ENCODE measurements at places on chromosomes 13 and 19. TPM values are rescaled to one million over a fixed set of nuclear protein-coding genes. Genes with fewer than 3 reads are reported as not detected.
A peak's percentile ranks its signal among the peaks of the same experiment; 100 is the strongest.

KIR3DL1 gene
- total RNA-seq: not detected

OR10H1 gene
- not detected for total RNA-seq

TMEM145 gene
- total RNA-seq: not detected

TPP2 gene
- total RNA-seq: 71.7 TPM

KBTBD7 gene
- total RNA-seq: 9.0 TPM

IGLON5 gene
- 0.04 TPM for total RNA-seq

- no peak for DNase-seq
Observed at GRCh38 chr13:39602277-39602613, 748 bp downstream of the LHFPL6 start.

GRCh38 chr13:111874981-111875380 lies 192.0 kb upstream of the SOX1 start:
- DNase-seq: no peak

DNA sequence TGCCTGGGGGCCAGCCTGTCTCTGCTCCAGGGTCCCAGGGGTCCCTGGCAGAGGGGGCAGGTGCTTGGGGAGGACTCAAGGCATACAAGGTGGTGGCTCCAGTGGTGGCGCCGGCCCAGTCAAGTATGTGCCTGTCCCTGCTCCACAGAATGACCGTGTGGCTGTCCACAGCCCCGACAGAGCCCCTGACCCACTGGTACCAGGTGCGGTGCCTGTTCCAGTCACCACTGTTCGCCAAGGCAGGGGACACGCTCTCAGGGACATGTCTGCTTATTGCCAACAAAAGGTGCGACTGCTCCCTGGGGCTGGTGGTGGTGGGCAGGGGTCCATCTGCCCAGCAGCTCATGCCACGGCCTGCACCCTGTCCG lies 8.2 kb downstream of the YIPF2 start:
- DNase-seq: no peak

- DNase-seq: no peak
Observed at GRCh38 chr19:1261538-1261797, 7.7 kb upstream of the CIRBP start.

GRCh38 chr13:70864731-70865130 lies 756.5 kb upstream of the KLHL1 start:
- no peak for DNase-seq

DNA sequence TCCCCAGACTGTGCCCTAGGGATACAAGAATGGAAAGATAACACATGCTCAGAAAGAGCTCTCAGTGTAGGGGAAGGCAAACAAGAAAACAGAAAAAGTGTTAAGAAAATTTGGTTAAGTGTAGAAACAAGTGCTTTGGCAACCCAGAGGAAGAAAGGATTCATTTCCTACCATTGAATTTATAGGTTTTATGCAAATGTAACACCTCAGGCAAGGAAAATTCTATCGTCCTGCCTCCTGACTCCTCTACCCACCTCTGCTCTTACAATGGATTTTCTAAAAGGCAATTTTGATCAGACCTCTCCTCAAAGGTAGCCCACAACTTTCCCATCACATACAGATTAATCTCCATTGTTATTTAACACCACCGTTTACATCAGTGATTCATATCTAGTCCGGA lies 298.7 kb downstream of the RFC3 start:
- DNase-seq: no peak

DNA sequence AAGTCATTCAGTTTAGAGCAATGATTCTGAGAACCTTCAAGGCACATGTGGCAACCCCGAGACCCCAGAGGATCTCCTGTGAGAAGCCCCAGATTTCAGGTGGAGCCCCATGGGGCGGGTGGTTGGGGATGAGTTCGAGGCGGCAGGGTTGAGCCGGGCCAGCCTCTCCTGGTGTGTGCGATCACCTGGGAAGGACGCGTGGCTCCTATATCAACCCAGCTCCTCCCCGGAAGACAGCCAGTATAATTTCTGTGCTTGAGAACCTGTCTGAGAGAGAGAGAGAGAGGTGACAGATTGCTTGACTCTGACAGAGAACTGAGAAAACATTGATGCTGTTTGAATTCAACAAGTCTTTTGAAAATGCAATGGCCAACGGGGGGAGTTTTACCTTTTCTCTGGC lies 89.0 kb downstream of the TEX29 start:
- no peak for DNase-seq

DNA sequence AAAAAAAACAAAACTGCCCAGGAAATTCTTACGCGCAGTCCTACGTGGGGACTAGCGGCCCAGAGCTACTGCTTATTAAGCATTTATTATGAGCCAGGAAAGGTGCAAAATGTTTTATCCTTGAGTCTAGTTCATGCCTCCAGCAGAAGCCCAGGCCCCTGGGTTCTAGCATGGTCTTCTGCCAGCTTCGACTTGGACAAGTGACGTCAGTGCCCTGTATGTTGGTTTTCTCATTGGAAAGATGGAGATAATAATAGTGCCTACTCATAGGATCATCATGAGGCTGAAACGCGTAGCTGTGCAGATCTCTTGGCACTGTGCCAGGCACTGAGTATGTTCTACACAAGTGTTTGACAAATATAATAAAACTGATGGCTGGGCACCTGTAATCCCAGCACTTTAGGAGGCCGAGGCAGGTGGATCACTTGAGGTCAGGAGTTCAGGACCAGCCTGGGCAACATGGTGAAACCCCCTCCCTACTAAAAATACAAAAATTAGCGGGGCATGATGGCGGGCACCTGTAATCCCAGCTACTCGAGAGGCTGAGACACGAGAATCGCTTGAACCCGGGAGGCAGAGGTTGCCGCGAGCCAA lies 12.4 kb upstream of the SULT2B1 start:
- no peak for DNase-seq

DNA sequence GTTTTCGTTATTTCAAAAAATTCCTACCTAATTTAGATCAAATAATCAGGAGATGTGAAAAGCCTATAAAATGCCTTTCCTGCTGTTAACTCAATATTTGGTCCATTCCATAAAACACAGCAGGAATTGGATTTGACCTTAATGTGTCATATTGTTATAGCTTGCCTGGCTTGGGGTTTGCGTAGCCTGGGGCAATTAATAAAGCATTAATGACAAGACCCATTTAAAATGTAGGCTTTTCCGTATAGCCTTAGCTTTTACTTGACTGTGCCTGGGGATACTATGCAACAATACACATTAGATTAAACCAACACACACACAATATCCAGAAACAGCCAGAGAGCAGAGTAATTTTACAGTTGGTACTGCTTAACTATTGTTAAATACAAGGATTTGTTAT lies 117.2 kb upstream of the MAB21L1 start:
- no peak for DNase-seq

GRCh38 chr13:37207691-37208451 lies 102.4 kb upstream of the CSNK1A1L start:
- DNase-seq: no peak

DNA sequence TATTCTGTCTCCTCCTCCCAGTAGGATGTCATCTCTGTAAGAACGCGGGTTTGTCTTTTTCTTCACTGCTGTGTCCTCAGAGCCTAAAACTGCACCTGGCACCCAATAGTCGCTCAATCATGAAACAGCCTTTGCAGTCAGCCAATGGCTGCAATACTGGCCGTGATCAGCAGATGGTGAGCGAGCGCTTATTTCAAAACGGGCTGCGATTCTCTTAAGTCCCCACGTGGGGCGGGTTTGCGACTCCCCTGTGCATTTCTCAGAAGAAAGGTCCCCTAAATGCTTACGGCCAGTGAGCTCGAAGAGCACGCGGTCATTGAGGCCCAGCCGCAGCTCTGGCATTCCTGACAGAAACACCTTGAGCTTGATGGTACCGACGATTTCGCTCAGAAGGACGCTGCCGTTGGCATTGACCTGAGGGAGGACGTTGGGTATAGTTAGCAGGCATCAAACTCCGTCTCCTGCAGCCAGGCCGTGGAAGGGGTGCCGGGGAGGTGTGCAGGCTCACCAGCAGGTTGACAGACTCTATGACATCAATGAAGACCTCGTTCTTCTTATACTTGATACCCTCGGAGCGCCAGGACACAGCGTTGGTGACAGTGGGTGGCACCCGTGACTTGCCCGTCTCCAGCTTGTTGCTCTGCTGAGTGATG lies 6.0 kb downstream of the AP1M2 start:
- peak; percentile 86 for DNase-seq

- peak; percentile 2 for DNase-seq
Observed at GRCh38 chr13:43686557-43686956, 100.2 kb downstream of the ENOX1 start.

GRCh38 chr19:35901854-35902661 lies at the start of gene HCST:
Gene HCST, plus strand, starts transcription at chr19:35902529. Its CDS starts 65 bp downstream, at chr19:35902594.
- no peak for DNase-seq

DNA sequence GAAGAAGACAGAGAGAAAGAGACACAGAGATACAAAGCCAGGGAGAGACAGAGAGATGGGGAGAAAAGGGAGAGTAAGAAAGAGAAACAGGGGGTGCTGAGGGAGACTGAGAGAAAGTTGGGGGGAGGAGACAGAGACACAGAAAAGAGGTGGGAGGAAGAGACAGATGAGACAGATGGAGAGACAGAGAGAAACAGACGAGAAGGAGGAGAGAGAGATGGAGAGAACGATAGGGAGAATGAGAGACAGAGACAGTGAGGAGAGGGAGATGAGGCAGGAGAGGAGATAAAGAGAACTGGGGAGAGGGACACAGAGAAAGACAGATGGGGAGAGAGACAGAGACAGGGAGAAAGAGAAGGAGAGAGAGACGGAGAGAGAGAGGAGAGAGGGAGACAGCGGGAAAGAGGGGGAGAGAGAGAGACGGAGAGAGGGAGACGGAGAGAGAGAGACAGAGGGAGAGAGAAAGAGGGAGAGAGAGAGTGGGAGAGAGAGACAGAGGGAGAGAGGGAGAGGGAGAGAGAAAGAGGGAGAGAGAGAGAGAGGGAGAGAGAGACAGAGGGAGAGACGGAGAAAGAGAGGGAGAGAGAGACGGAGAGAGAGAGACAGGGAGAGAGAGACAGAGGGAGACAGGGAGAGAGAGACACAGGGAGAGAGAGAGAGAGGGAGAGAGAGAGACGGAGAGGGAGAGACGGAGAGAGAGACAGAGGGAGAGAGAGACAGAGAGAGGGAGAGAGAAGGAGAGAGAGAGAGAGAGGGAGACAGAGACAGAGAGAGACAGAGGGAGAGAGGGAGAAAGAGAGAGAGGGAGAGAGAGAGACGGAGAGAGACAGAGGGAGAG lies 12.6 kb downstream of the JOSD2 start:
- no peak for DNase-seq

- DNase-seq: no peak
Observed at GRCh38 chr19:50501186-50501567, 9.8 kb downstream of the JOSD2 start.

DNA sequence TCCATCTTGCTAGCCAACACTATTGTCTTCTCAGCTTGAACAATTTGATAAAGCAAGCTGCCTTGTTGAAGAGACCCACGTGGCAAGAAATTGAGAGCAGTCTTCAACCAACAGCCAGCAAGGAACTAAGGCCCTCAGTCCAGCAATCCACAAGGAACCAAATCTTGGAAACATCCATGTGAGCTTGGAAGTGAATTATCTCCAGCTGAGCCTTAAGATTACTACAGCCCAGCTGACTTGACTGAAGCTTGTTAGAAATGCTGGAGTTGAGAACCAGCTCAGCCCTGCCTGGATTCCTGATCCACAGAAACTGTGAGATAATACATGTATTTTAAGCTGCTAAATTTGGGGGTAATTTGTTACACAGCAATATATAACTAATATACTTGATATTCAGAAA lies 26.2 kb upstream of the DCT start:
- no peak for DNase-seq

DNA sequence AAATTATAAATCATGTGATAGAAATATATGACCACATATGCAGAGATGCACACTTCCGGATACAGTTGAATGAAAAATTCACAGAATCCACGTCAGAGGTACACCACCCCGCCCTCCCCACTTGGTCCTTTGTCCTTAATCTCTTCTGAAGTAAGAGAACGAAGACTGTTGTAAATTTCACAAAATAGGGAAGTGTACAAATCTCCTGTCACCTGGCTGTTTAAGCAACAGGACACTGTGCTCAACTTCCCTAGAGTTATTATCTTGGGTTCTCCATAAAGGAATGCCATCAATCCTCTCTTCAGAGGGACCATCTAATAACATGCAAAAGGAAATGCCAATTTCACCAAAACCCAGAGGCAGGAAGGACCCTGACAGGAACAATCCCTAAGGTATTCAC lies 10.5 kb upstream of the CEACAM6 start:
- DNase-seq: no peak

DNA sequence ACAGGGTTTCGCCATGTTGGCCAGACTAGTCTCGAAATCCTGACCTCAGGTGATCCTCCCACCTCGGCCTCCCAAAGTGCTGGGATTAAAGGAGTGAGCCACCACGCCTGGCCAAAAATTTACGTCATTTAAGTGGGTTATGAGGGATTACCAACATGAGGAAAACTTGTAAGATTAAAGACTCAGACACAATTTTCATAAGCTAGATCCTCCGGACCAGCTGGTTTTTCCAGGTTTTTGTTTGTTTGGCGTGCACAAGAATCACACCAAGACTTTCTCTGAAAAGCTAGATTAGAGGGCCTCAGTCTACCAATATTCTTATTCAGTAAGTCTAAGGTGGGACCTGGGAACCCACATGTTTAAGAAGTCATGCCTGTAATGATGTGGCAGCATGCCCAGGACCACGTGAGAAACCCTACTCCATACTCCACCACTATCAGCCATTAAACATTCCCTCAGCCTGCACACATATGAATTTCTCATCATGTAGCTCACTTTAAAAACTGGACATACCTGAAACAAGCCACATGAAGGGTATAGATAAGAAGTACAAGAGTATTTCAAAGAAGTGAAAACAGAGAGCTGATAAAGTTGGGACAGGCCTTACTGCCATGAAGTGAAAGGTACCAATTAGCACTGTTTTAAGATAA lies 25.7 kb downstream of the DIAPH3 start:
- DNase-seq: no peak

- no peak for DNase-seq
Observed at GRCh38 chr13:113863524-113864272, at the start of gene GAS6. Gene GAS6, minus strand, starts transcription at chr13:113864076. Its CDS starts 156 bp downstream, at chr13:113863920.

DNA sequence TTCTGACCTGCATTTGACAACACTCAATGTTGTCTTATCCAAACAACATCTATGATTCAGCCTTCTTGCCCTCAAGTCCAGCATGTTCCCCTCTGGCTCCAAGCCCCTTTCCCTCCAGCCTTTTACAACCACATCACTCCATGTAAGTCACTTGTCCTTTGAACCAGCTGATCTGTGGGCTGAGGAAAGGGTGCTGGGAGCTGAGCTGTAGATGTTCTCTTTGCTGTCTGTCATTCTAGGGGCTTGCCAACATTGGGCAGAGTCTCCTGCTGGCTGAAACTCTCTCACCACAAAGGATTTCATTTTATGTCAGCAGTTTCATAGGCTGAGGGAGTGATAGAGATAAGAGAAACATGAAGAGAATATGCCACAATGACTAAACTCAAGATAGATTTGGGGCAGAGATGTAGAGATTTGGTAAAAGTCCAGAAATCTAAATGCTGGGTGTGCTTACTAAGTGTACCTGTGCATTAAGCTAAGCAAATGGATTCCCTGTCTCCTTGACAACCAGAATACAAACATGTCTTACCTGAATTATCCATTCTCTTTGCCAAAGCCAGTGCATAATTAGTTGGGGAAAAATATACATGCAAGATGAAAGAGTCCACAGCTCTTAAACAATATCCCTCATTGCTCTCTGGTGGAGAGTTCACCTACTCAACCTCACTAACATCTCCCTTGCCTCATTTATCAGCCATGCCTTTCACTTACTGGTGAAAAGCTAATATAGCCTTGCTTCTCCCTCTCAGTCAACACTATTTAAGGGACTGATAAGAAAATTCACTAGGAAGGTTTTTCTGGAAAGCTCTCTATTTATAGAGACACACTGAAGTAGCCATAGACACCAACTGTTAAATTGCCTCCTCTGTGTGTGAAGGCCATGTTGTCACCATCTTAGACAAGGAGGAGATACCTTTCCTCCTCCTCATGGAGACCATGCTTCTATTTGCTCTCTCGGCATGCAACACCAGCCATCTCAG lies 175.5 kb upstream of the SERP2 start:
- DNase-seq: no peak

GRCh38 chr19:1239796-1240737 lies 1.5 kb upstream of the ATP5F1D start:
- peak; percentile 62 for DNase-seq

Measured in HepG2 (cell line).